Epithelial cell of alveolus of lung (primary cell): ENCODE measurements at places on chromosomes 13 and 19. TPM values are rescaled to one million over a fixed set of nuclear protein-coding genes. Genes with fewer than 3 reads are reported as not detected.

Gene CYP4F2
- total RNA-seq = not detected in 2 replicates

Gene ELAVL3
- total RNA-seq = 0.52 TPM in 1 of 2 replicates, not detected in the other

Gene CATSPERD
- not detected in 2 replicates for total RNA-seq

Gene PNMA8A
- 1.1 and 4.7 TPM in 2 replicates for total RNA-seq

Gene SRRM5
- 0.26 TPM in 1 of 2 replicates, not detected in the other for total RNA-seq

Gene FPR1
- total RNA-seq = not detected in 2 replicates
